Fibroblast of villous mesenchyme (primary cell): ENCODE measurements at places on chromosomes 16 and 17. TPM values are rescaled to one million over a fixed set of nuclear protein-coding genes. Genes with fewer than 3 reads are reported as not detected.

DNAI2 gene
- not detected in 2 replicates for total RNA-seq

DNA sequence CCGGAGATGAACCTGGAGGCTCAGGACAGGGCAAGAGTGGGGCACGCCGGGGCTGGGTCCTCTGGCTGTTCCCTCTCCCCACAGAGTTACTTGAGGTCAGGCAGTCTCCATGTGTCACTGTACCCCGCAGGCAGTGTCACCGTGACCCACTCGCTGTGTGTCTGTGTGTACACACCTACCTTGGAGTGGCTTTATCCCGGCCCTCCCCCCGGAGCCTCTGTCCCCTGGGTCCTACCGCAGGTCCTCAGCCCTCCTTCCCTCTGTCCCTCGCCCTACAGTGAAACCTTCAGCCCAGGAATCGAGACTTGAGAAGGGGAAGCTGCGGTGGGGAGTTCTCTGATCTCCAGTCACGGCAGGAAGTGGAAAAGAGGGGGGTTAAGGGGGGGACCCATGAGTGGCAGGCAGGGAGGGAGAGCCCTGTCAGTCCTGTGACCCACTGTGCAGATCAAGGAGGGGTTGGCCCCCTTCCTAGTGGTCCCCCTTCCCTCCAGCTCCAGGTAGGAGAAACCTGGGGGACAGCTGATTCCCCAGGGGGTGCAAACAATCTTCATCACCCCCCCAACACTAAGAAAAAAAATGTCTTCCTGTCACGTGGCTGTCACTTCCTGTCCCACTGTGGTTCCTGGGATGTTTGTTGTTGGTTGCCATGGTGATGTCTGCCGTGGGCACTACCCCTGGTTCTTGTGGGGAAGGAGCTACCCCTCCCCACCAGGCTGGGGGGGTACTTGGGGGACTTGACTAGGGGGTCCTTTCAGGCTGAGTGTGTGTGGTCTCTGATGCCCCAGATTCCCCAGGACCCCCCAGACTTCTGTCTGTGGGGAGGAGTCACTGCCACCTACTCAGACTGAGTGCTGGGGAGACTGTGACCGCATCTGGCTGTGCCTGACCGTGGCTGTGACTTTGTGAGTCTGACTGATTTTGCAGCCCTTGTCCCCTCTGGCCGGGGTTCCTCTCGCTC is 13.7 kb downstream of the RARA start:
- DNase-seq = peak; percentile 72

- no peak for DNase-seq
Observed at GRCh38 chr16:28290859-28291254, 1.5 kb upstream of the SBK1 start.

HSPB9 gene
- not detected in 2 replicates for total RNA-seq

DNA sequence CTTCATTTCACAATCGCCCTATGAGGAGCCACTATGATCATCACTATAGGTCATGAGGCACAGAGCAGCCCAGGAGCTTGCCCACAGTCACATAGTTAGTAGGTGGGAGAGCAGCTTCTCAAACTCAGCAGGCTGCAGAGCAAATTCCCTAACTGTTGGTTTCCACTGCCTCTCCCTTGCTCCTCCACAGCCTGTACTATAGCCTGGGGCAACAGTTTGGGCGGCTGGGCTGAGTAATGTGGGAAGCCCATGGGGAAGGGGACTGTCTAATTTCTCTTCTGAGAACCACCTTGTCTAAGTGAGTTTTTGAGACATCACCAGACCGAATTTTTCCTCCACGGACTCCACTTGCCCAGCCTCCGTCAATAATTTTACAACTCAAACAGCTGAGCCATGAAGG is 73.4 kb upstream of the GPR139 start:
- DNase-seq = no peak

GRCh38 chr17:54948380-54948779 is 20.1 kb downstream of the COX11 start:
- DNase-seq = peak; percentile 74

C17orf78 gene
- not detected in 2 replicates for total RNA-seq

GRCh38 chr17:50312308-50312707 is 33.6 kb upstream of the XYLT2 start:
- DNase-seq = no peak

GRCh38 chr17:73949903-73950592 is 253.4 kb upstream of the RPL38 start:
- DNase-seq = no peak

- DNase-seq = no peak
Observed at GRCh38 chr17:31696703-31697325, 162.2 kb downstream of the COPRS start.

ULK2 gene
- total RNA-seq = 16.8 and 21.9 TPM in 2 replicates
